ENCODE measurements at places on chromosomes 16 and 17.

DNA sequence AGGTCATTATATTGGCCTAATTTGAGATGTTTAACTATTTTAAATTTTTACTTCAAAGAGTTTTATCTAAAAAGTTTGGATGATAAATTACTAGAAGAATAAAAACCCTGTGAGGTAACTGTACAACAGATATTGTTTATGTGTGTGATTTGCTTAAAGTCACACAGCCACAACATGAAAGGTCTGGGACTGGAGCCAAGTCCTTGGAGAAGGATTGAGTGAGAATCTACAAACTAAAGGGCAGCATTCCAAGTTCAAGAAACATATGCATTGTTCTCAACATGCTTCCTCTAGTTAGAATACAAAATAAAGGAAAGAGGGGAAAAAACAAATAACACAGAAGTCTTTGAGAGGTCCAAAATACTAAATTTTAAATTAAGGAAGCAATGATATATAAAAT, 131.5 kb upstream of the MON1B start:
- DNase-seq: no peak

DNA sequence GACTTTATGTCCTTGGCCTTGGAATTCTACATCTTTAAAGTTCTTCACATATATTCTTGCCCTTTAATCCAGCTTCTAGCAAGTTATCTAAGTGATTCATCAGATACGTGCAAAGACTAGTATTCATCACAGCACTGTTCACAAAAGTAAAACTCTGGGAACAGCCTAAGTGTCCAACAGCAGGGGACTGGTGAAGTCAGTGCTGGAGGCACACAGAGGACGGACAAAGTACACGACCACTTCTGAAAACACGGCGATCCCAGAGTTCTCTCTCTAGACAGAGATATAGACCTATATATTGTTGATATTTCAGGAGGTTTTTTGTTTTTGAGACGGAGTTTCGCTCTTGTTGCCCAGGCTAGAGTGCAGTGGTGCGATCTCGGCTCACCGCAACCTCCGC, 12.8 kb downstream of the CTRB1 start:
- DNase-seq: no peak

- no peak for DNase-seq
Measured at GRCh38 chr17:2107506-2107905, 52.6 kb downstream of the HIC1 start.

DNA sequence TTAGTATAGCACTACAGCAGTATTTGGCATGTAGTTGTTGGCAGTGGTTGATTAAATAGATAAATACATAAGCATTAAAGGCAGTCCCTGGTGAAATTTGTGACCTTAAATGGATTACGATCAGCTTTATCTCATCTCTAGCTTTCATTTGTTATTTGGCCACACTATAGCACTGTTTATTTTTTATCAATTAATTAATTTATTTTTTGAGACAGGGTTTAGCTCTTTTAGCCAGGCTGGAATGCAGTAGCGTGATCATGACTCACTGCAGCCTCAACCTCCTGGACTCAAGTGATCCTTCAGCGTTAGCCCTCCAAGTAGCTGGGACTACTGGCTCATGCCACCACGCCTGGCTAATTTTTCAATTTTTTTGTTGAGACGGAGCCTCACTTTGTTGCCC, 18.7 kb upstream of the ARHGAP17 start:
- DNase-seq: no peak

DNA sequence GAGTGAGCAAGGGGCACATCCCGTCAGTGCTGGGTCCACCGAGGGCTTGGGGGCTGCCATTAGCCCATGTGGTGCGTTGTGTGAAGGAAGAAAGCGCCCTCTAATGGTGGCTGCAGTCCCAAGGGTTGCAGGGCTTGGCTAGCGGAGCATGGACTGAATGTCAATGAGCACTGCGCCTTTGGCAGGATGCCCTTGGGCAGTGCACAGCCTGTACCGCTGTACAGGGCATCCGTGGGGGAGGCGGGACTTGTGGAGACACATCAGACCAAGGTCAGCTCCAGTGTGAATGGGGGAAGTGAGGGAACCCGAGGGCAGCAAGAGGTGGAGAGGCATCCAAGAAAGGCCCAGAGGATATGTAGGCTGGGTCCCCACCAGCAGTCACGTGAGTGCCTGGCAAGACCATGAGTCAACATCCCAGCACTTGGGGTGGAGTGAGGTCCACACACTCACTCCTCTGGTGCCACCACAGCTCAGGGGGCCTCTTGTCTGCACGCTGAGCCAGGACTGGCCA, 75.5 kb upstream of the MED9 start:
- no peak for DNase-seq

DNA sequence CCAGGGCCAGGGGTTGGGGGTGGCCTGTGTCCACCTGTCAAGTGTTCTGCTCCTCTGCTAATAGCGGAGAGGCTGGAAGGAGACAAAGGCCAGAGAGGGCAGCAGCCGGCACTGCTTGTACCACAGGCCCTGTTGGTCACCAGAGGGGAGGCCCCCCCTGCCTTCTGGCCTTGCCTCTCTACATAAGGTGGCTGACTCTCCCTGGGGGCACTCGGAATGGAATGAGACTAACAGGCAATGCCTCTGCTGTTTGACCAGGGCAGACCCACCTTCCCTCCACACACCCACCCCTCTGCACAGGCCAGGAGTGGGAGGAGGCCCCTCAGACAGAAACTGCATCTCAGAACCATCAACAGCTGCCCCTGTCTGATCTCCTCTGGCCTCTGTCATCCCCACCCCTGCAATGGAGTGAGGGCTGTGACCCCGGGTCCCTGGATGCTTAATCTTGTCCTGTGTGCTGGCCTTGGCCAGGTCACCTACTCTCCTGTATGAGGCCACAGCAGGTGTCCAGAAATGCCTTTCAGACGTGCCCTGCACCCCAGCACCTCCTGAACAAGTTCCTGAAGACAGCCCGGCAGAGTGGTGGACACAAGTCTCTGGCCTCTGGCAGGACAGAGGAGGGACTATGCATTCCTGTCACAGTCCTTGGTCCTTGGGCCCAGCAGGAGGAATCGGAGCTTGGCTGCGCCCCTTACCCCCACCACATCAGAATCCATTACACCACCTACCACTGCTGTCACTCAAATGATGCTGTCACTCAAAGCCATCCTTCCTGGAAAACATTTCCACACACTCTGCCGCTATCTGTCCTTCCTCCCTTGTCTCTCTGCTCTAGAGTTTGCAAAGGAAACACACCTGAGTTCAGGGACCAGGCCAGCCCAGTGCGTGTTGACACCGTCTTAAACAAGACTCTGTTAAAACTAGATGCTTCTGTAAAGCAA, 107.5 kb upstream of the ZNF750 start:
- no peak for DNase-seq

DNA sequence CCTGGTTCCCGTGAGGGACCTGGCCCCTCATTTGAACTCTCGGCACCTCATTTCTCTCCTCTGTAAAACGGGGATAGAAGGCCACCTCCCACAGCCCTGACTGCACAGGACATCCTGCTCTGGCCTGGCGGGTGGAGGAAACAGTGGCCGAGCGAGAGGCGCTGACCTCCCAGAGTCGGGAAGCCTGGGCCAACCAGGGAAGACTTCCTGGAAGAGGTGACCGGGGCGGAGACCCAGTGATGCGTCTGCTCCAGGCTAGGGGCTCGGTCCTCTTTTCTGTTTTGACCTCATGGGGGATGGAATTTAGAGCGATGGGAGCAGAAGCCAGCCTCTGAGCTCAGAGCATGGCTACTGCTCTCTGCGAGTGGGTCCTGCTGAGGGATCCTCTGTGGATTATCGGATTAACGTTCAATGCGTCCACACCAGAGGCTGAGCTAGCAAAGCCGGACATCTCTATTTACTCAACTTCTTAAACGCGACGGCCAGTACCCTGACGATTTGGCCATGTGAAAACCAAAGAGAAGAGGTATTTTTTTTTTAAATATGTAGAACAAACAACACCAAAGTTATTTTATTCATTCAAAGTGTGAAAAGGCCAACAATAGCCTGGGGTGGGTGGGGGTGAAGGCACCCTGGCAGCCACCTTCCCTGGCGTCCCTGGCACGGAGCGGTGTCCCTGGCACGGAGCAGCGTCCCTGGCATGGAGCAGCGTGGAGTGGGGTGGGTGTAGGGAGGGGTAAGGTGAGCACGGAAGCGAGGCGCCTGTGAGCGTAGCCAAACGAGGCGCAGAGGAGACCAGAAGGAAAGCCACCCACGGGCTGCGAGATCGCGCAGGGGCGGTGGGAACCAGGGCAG, 9.2 kb upstream of the MSLN start:
- DNase-seq: no peak

- DNase-seq: no peak
Measured at GRCh38 chr17:30854146-30854545, 22.4 kb downstream of the ATAD5 start.

DNA sequence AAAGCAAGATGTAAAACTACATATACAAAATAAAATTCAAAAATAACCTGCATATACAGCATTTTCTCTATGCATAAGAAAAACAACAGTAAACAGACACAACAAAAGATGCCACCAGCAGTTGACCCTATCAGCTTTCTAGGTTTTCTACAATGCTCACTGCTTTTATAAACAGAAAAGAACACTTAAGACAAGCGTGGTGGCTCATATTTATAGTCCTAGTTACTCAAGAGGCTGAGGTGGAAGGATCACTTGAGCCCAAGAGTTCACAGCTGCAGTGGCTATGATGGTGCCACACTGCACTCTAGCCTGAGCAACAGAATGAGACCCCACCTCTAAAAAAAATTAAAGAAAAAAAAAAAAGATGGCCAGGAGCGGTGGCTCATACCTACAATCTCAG, 46.5 kb upstream of the ATP2A3 start:
- DNase-seq: no peak

DNA sequence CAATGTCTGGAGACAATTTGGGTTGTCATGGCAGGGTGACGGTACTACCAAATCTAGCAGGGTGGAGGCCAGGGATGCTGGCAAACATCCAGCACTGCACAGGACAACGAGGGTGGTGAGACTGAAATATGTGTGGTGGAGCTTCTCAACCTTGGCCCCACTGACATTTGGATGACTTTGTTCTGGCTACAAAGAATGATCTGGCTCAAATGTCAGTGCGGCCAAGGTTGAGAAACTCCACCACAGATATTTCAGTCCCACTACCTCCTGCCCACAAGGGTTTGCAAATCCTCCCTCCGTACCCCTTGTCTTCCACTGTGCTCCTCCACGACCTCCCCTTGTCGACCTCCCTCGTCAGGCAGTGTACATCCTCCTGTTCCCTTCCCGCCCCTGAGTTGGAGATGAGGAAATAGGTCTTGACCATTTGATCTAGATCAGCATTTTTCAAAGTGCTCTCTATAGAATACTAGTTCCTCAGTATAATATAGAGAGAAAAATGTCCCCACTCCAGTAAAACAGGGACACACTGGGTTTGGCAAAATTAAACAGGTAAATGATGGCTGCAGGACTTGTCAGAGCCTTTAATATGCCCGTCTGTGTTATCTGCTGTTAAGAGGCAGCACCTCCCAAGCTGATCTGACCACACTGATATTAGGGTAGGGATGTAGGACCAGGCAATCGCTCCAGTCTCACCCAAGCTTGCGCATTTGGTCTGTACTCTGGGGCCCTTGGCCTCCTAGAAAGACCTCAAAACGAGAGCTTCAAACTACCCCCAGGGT, 6.8 kb downstream of the OSGIN1 start:
- no peak for DNase-seq

GRCh38 chr17:54937018-54937417, 31.4 kb downstream of the COX11 start:
- DNase-seq: no peak

GRCh38 chr16:534856-535445, 7.4 kb downstream of the CAPN15 start:
- DNase-seq: no peak

DNA sequence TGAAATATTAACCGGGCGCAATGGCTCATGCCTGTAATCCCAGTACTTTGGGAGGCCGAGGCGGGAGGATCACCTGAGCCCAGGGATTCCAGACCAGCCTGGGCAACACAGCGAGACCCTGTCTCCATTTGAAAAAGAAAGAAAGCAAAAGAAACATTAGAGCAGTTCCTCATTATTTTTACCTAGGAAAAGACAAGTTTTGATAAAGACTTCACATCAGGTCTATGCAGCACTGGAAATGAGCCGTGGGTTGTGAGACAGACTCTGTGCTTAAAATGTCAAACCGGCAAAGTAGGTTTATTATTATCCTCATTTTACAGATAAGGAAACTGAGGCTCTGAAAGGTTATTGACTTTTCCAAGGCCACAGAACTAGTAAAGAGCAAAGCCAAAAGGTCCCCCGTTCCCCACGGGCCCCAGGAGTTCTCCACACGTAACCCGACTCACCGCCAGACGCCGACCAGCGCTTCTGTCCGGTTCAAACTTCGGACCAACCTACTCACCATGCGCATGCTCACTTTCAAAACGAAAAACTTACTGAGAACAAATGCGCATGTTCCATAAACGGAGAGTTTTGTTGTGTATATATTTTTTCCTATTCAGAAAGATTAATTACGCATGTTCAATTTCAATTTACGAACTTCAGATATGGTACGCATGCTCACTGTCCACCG, 356 bp downstream of the TUBD1 start:
- peak; percentile 6 for DNase-seq

- no peak for DNase-seq
Measured at GRCh38 chr16:49603956-49604355, 230.4 kb downstream of the C16orf78 start.

DNA sequence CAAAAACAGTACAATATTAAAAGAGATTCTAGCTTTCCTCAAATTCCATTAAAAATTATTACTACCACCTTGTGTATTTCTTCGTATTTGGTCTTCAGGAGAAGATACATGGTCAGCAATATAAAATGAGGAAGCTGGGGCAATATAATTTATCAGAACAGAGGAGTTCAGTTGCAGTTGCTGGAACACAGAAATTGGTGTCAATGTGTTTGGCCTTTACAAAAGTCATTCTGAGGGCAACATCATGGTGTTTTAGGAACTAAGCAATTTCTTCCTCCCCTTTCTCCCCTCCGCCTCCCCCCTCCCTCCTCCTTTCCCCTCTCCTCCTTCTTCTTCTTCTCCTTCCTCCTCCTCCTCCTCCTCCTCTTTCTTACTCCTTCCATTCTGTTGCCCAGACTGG, 102.1 kb downstream of the YPEL2 start:
- DNase-seq: no peak

- DNase-seq: peak; percentile 16
Measured at GRCh38 chr17:45784741-45785479, 790 bp downstream of the CRHR1 start.
